ENCODE measurements at places on chromosomes 11 and 22.

DNA sequence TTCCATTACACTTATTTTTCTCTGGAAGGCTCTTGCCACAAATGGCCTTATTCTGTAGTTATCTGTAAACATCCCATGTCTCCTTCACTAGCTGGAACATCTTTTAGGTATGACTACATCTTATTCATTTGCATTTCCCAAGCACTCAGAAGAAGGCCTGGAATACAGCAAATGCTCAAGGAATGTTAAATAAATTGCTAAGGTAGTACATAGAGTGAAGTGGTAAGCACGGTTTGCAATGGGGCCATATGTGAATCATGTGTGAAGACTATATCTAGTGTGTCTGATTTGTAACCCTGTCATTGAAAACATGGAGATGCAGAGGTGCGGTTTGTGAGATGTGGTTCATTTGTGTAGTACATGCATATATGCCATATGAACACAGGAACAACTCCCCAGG lies 33.5 kb downstream of the GDPD4 start:
- no peak for DNase-seq

DNA sequence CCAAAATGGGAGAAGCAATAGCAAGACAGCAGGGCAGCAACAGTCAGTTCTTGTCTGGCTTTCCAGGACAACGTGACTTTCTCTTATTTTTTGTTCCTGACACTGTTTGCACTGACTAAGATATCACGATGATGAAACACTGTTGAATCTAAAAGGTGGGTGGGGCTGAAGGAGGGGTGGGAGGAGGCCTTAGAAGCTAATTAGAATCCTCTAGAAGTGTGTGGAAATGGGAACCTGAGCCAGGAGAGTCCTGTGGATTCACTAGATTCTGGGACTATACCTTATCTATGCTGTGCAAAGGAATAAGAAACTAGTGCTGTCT lies 300.3 kb downstream of the ST3GAL4 start:
- DNase-seq = no peak

- DNase-seq = no peak
Measured at GRCh38 chr22:31332886-31333285, 13.3 kb downstream of the PATZ1 start.

DNA sequence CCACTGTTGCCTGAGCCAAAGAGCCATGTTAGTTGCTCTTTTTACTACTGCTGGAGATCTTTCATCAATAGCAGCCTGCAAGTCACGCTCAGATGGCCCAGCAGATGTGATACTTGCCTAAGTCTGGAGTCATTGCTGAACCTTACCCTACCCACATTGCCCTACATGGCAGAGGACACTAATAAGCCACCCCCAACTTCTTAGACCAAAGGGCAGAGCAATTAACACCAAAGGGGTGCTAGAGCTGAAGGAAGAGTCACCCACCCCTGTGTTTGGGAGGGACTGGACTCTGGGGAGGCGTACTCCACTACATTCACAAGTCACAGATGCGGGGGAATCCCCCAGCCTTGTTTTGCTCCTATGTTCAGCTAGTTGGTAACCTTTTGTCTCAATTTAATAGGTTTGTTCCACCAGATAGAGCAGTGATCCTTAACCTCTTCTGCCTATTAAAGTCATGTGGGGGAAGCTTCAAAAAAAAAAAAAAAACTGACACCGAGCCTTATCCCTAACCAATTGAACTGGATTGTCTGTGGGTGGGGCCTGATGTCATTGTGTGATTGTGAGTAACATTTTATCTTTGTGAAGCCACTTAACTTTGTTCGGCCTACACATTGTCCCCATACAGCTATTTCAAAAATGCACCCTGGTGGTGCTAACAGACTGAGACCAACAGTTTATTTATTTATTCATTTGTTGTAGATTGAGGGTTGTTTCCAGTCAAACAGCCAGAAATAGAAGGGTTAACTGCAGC lies 13.1 kb downstream of the ADM start:
- no peak for DNase-seq

DNA sequence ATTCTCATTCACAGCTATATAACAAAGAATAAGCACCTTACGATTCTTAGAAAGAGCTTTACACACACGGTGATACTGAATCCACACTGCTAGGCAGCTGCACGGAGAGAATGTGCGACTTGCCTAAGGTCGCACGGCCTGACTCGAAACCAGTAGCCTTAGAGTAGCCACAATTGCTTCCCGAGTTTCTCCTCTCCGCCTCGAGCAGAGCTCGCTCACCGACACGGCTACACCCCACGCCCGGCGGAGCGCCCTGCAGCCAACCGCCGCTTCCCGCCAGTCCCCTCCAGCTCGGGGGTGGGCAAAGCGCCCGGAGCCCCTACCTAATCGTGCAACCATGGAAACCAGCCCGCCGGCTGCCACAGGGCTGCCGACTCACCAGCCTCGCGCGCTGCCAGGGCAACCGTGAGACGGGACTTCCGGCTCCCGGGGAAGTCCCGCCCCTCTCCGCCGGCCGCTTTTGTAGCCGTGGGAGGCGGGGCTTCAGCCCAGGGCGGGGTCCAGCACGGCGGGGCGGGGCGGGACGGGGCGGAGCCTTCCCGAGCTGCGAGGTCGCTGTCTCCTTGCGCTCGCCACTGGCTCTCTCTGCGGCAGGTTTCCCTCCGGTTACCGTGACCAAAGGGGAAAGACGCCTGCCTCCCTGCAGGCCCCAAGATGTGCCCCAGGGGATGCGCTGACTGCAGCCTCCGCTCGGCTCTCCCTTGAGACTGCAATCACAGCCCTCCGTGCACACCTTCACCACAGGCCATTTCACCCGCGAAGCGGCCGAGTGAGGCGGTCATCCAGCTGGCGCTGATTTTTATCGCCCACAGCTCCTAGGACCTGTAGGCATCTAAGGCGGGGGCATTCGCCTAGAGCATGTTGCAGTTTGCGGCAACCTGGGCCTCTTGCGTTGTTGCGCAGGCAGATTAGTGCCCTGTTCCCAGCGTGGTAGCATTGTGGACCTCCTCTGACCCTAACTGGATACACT lies 1.1 kb downstream of the BSCL2 start:
- peak; percentile 91 for DNase-seq

- no peak for DNase-seq
Measured at GRCh38 chr11:67165623-67166022, 46.6 kb downstream of the KDM2A start.

DNA sequence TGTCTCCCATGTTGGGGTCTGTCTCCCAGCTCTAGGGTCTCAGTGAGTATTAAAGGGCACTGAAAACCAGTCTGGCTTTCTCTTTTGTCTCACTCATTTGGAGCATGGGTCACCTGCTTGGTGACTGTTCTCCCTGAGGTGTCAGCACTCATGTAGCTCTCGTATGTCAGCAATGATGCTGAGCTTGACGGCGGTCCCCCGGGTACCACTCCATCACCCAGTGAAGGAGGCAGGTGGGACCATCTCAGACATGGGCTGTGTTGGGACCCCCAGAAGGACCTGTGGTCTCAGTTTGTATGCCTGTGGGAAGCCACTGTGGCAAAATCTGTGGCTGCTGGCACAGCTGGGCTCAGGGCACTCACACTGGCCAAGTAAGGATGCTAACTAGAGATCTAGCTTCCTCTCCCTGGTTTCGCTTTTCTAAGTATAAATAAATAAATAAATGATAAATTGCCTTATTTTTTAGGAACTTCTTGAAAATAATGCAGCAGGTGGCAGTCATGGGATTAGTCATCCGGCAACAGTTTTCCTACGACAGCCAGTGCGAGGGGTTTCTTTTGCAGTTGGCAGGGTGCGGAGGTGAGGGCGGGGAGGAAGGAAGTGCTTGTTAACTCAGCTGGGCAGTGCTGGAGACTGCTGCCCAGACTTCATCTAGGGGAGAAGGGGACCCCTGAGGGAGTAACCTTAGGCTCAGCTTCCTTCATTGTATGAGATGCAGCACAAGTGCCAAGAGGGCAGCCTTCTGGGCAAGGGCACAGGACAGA lies 48.8 kb downstream of the OSBP2 start:
- no peak for DNase-seq

- DNase-seq = no peak
Measured at GRCh38 chr11:22263613-22264012, 70.7 kb downstream of the ANO5 start.

GRCh38 chr22:45552017-45552411 lies 49.3 kb downstream of the FBLN1 start:
- no peak for DNase-seq

GRCh38 chr11:79564288-79564925 lies 123.6 kb upstream of the TENM4 start:
- no peak for DNase-seq

DNA sequence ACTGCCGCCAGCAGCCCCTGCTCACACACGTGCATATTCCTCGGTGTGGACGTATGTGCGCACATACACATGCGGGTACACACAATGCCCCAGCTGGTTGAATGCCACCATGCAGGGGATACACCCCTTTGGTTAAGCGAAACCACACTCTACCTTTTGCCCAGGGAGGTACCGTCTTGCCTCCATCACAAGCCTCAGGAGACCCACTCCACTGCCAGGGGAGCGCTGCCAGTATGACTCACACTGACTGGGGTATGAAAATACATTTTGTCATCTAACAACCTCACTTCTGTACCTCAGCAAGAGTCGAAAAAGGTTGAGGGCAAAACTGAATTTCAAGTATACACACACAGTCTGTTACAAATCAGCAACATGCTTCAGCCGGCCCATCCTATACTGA lies 39.4 kb downstream of the TMEM45B start:
- no peak for DNase-seq

DNA sequence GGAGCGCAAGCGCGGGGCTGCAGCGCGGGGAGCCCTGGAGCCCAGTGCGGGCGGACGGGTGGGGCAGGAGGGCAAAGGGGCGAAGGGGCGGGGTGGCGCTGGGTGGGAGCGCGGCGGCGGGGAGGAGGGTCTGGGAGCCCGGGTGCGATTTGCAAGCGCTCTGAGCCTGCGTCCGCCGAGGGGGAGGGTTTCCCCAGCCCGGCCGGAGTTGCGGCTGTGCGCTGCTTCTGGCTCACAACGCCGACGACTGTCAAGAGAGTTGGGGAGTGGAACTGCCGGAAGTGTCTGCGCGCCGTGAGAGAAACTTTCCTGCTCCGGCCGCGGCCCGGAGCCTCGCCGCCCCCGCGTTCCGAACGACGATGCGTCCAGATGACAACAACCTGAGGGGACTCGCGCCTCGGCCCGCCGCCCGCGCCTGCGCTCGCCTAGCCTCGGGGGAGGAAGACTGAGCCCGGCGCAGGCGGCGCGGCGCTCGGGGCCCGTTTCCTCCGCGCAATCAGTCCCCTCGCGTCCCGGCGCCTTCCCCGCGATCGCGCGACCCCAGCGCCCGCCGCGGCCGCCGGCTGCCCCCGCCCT lies at the start of gene ARHGAP42:
TSS of gene ARHGAP42 (plus strand) at position 235 of the 576 bp plus-strand sequence. CDS start 391 bp downstream, outside the sequence.
- peak; percentile 1 for DNase-seq

DNA sequence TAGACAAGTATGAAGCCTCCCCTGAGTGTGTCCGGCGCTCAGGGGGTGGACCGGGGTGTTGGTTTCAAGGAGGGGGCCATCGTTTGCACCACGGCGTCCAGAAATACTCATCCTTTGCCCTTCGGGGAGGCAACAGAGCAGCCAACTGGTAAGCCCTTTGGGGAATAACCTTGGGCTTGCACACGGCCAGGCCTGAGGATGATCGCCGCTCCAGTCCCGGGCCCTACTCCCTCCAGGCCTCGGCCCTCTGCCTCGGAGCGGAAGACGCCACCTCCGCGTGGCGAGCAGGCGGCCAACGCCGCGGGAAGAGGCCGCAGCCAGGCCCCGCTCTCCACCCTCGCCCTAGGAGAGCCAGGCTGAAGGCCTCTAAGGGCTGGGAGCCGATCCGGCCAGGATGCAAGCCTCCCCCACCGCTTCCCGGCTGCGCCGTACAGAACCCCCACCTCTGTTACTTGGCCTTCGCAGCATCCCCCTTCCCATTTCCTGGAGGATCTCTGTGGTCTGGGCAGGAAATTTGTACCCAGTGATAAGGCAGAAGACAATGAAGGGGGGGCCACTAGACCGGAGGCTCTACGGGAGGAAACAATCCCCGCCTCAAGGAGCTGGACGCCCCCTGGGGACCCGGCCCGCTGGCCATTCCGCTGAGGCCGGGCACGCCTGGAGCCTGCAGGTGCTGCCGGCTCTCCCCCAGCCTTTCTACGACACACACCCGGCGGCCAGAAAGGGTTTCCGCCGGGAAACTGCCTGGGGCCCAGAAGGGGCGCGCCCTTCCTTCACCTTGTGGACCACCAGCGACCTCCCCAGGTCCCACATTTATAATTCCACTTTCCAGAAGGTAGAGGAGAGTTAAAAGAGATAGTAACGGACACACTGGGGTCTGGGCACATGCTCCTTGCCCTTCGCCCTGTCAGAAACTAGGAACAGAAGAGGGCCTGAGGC lies 2.6 kb downstream of the ESAM start:
- DNase-seq = no peak

- no peak for DNase-seq
Measured at GRCh38 chr11:614021-614622, 1.6 kb downstream of the IRF7 start.

DNA sequence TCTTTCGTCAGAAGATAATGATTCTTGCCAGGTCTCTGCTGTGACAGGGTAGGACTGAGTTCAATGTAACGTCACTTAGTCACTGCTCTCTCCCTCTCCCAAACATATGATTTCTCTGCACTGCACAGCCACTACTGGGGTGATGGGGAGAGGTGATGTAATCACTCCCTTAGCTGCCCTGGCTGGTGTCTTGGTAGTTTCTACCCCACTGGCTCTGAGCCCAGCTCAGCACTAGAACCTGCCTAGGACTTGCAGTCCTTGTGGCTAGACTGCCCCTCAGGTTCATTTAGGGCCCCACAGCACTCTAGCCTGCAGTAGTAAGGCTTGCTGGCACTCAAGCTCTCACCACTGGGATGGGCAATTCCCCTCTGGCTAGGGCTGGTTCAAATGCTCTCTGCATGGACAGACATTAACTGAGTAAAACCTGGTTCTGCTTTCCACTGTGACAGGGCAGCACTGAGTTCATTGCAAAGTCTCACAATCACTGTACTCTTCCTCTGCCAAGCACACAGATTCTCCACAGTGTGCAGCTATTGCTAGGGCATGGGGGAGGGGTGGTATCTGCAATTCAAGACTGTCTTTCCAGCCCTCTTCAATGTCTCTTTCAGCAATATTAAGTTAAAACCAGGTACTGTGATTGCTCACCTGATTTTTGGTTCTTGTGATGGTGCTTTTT lies 571.4 kb upstream of the FAT3 start:
- no peak for DNase-seq

DNA sequence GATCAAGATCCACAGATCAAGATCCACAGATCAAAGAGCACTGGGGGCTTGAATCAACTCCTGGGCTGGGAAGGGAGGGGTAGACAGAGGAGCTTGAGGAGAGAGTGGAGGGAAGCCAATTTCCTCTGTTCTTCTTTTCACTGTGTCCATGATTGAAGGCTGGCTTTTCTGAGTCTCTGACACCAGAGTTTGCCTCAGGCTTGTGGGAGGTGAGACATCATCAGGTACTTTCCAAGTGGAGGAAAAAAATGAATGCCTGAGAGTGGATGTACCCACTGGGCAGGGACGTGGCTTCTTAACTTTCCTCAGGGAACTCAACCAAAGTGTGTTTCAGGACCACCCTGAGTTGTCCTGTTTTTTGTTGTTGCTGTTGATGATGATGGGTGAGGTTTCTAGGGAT lies 11.0 kb upstream of the HEPHL1 start:
- DNase-seq = no peak

DNA sequence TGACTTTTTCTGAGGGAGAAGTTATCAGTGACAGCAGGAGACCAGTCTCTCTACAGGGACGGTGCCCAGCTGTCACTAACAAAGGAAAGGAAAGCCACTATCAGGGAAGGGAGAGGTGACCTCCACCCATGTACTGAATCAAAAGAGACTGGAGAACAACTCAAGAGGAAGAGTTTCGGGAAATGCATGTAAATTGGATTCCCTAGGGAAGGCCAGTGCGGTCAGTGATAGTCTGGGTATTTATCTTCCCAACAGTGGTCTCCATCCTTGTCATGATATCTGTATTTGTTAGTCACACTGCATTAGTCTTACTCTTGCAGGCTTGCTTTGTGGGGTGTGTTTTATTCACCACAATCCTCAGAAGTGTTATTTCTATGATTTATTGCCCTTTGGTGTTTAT lies 193.4 kb upstream of the KIRREL3 start:
- DNase-seq = no peak
